ENCODE measurements at places on chromosomes 2 and 18.

DNA sequence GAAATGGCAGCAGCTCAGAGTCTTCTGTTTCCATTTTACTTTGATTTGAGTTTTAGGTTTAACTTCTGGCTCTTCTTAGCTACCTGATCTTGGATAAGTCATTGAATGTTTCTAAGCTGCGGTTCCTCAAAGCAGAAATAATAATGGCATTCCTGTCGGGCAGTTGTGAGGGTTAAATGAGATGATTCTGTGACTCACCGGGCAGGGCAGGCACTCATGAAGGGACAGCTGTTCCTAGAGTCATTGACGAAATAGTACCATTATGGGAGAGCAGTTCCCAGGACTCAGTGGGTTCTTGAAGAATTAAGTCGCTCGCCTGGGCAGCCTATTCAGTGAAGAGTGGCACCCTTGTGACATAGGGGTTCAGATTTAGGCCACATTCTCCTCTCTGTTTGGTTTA lies 10.3 kb downstream of the TRIB2 start:
- no peak for DNase-seq

GRCh38 chr2:174171686-174172445 lies 76.5 kb downstream of the OLA1 start:
- DNase-seq = no peak

DNA sequence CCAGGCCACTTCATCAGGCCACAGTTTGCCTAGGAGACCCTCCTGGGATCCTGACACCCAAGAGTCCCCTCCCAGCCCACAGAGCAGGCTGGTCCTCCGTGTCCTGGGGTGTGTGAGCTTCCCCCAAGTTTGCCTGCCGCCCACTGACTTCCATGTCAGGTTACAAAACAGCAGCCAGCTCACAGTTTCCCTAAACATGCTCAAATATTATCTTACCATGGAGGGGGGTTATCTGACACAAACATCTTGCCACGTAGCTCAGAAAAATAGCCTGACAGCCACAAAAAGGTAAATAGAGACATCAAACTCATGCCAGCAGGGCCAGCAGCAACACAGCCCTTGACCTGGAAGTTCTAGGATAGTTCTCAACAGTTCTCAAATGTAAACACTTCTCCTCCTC lies 346.5 kb downstream of the TNS1 start:
- DNase-seq = no peak

- DNase-seq = no peak
Measured at GRCh38 chr2:160977376-160977775, 182.9 kb upstream of the TANK start.

DNA sequence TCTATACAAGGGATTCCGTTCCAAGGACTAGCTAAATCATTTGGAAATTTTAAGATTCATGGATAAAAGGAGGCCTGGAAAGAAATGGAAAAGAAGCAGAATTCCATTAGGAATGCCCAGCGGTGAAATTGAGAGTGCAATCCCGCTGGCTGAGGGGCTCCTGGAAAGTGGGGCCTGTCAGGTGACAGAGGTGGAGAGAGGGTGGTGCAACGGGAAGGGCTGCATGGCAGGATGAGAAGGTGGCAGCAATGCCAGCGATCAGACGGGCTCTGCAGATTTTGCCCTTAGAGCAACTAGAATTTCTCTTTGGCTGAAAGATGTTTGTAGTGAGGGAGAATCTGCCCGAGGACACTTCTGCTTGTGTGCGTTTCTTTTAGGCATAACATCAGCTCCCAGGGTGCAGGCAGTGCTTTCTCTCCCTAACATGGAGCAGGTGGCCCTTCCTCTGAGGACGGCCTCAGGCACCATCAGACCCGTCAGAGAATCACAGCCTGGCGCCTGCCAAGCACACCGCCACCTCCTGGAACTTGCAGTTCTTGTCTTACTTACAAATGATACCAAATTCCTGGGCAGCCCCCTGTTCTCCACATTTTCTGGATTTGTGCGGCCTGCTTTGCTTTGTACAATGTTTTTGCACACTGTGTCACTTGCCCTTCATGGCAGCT lies 261.6 kb downstream of the NDUFA10 start:
- DNase-seq = no peak

GRCh38 chr2:25362049-25362433 lies 20.3 kb upstream of the DNMT3A start:
- no peak for DNase-seq

GRCh38 chr2:37617119-37617892 lies 54.1 kb downstream of the CDC42EP3 start:
- DNase-seq = no peak

DNA sequence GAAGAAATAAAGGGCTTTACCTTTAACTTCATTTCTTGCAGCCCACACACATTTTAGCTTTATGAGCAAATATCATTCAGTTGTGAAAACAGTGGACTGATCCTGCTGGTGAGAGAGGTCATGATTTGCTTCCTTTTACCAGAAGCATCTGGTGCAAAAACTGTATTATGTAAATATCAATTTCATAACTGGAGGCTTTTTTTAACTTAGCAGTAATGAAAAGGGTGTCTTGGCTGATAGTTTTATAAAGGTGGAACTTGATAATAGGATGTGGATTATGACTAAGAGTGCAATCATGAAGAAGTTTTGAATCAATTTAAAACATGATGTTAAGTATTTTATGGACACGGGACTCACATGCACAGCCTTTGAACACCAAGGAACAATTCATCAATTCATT lies 304.4 kb downstream of the GULP1 start:
- DNase-seq = no peak
